ENCODE measurements at places on chromosomes 7 and 10.

- peaks cover 65% of the 10 kb centered on the region for H3K36me3 ChIP-seq
- no peaks in the 10 kb centered on the region for H3K27me3 ChIP-seq
- DNase-seq, result no peak
- no peak overlapping the region for H3K27ac ChIP-seq
Observed at GRCh38 chr7:19701471-19701870, 7.4 kb downstream of the POLR1F start.

DNA sequence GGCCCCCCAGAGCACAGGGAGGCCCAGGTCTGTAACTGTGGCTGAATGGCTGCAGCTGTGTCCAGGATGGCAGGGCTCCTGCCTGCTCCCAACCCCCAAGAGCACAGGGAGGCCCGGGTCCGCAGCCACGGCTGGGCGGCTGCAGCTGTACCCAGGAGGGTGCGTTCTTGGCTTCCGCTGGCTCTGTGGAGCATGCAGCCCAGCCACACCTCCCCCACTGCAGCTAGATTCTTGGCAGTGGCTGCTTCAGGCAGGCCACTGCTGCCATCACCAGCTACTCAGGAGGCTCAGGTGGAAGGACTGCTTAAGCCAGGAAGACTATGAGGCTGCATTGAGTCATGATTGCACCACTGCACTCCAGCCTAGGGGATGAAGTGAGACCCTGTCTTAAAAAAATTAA is 27.9 kb downstream of the C7orf25 start:
- no peak overlapping the region for H3K4me3 ChIP-seq
- peaks cover 9% of the 10 kb centered on the region for H3K4me1 ChIP-seq
- H3K27ac ChIP-seq, result no peak overlapping the region
- H3K27me3 ChIP-seq, result no peaks in the 10 kb centered on the region

DNA sequence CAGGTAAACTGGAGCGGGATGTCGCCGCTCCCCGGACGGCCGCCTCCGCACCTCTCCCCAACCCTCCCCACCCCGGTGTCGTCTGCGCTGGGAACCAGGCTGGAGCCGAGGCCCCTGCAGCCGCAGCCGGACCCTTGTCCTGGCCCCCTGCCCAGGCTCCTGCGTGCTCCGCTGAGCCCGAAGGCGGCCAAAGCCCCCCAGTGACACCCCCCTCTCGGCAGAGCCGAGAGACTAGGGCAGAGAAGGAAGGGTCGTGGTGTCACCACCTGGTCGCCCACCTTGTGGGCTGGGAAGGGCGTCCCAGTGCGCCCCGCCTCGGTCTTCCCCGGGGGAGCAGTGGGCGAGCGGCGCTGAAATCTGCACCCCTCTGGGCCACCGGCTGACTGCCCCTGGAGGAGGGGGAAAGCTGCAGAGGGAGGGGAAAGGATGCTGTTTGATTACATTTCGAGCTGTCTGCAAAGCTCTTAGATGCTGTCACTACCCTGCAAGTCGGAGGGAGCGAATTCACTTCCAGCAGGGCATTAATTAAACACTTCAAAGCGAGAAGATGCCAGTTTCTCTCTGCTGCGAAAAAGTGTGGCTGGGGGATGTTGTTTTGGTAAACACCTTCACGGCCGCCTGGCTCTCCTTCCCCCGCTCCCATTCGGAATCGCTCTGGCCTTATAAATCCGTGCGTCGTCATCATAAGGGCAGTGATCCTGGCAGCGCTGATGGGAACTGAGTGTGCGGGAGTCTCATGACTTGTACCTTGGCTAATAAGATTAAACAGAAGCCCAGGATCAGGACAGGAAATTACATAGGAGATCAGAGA is 622 bp downstream of the DYNC1I1 start:
- no peaks in the 10 kb centered on the region for H3K27me3 ChIP-seq
- peak overlapping the region; percentile 82 for H3K4me3 ChIP-seq
- H3K4me1 ChIP-seq, result peaks cover 5% of the 10 kb centered on the region

- no peaks in the 10 kb centered on the region for H3K36me3 ChIP-seq
- peak overlapping the region; percentile 80 for H3K4me3 ChIP-seq
- peak overlapping the region; percentile 77 for H3K27ac ChIP-seq
- no peaks in the 10 kb centered on the region for H3K27me3 ChIP-seq
- H3K4me1 ChIP-seq, result peaks cover 16% of the 10 kb centered on the region
Observed at GRCh38 chr10:15859509-15859905, 800 bp downstream of the MINDY3 start.

DNA sequence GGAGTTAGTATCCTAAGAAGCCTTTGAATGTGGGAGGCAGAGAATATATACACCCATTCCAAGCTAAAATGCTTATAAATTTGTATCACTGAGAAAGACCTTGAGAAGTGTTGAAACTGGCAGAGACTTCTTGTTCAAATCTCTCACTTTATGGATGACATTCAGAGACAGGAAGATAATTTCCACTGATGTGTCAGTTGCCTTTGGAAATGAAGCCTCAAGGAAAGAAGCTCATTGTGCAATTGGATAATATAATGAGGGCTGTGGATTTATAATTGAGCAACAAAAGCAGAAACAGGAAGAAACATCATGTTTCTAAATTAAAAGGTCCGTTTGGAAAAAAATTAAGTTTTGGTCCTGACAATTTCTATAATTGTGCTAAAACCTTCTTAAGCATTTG is 789.9 kb upstream of the IGFBP3 start:
- no peak overlapping the region for H3K4me3 ChIP-seq
- no peaks in the 10 kb centered on the region for H3K4me1 ChIP-seq
- H3K27ac ChIP-seq, result no peak overlapping the region
- H3K27me3 ChIP-seq, result no peaks in the 10 kb centered on the region
- no peaks in the 10 kb centered on the region for H3K36me3 ChIP-seq

DNA sequence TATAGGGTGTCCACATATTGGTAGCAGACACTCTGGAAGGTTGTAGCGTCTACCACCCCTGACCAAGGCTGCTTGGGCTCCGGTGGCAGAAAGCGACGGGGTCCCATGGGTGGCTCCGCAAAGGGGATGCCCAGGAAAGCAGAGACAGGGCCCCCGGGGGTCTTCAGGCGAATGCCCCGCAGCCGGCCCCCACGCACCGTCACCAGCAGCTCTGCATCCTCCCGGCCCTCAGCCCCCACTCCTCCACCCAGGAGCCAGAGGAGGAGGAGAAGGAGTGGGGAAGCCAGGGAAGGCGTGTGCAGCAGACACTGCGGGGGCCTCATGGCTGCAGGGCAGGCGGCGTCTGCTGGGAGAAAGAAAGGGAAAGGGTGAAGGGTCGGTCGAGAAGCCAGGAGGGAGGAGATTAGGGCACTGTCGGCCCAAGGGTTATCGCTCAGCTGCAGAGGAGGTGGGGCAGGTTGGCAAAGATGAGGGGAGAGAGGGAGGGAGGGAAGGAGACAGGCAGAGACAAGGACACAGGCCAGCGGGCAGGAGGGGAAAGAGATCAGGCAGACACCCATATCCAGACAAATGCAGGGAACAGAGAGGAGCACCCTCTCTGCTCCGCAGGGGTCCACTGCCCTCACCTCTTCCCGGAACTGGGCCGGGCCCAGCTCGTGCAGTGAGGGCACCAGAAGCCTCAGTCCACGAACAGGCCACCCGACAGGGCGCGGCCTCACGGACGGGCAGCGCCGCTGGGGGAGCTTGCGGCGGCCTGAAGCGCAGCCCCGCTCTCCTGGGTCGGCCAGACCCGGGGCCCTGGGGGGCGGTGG is 1.6 kb downstream of the ACHE start:
- no peaks in the 10 kb centered on the region for H3K27me3 ChIP-seq
- no peaks in the 10 kb centered on the region for H3K36me3 ChIP-seq
- peak; percentile 23 for DNase-seq
- H3K4me3 ChIP-seq, result peak overlapping the region; percentile 79

Data from psoas muscle (tissue), 8 donors.